ENCODE measurements at places on chromosomes 6 and 20.

GRCh38 chr6:6176586-6177228, 143.8 kb downstream of the F13A1 start:
- no peak for DNase-seq

- DNase-seq, result no peak
Observed at GRCh38 chr20:62119115-62119514, 3.2 kb upstream of the LSM14B start.

DNA sequence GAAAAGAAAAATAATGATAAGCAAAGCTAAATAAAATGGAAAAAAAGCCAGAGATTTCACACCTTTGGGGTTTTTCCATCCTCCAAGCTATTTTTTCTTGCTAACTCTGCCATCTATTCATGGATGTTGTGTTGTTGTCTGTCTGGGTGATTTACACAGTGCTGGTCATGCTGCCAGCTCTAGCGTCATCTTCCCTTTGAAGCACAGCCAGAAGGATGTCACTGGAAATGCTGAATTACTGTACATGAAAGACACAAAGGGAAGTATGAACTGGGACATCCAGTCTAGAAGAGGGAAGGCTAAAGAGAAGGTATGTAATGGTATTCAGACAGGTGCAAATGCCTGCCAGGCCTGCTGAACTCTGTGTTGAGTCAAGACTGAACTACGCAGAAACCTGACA, 241.9 kb upstream of the STXBP5 start:
- DNase-seq, result no peak

- DNase-seq, result no peak
Observed at GRCh38 chr6:80223743-80224212, 117.3 kb downstream of the BCKDHB start.

DNA sequence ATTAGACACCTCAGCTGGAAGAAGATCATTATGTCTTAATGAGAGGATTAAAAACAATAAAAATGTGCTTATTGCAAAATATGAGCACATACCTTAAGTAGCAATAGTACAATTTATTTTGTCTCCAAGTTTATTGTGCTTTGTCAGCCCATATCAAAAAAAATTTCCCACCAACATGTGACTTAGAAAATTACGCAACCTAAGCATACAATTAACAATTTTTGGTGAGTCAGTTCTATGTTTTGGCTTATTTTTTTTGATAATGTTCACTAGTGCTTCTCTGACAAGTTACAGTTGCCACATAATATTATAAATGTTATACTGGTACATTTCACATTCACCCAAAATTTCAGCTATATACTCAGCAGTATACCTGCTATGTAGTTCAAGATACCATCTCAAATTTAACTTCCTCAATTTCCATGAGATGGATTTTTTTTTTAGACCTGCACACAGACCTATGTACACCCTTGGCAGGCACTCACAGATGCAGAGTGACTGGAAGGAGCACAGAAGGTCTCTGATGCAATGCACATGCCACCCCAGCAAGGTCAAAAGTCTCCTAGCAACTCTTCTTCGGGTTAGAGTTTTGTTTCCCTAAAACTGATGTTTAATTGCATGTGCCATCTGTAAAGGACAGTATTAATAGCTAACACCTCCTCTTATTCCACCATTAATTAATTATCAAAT, 112.4 kb downstream of the PRKN start:
- DNase-seq, result no peak

- no peak for DNase-seq
Observed at GRCh38 chr6:12578751-12579150, 137.8 kb upstream of the PHACTR1 start.

DNA sequence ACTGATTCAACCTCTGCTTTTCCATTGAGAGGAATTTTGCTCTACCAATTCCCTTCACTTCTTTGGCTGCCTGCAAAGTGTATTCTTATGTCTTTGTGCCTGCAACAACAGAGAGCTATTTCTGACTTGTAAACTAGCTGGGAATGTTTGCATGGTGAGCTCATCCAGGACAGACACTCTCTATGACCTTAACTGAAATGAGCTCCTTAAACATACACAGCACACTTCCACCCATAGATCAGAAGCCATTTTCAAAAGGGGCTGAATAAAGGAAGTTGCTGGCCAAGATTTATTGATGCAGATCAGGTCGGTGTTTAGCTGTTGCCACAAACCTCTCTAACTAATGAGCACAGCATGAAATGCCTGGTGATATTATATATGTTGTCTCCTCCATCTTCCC, 377.7 kb downstream of the BTBD9 start:
- DNase-seq, result no peak

DNA sequence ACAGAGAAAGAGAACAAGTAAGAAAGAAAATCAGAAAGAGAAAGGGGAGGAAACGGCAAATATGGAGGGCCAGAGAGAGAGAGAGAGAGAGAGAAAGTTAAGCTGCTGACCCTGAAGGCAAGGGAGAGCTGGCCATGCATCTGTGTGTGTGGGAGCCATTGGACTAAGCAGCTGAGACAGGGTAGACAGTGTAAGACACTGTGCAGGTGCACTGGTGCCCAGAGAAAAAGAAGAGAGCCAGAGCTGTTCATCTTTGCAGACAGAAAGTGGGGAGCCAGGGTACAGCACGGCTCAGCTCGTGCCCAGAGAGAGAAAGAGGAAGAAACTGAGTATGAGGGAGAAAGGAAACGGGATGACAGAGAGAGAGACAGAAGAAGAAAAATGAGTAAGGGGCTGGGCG, 24.2 kb upstream of the ZNF318 start:
- no peak for DNase-seq

- DNase-seq, result no peak
Observed at GRCh38 chr20:9516234-9516871, 2.0 kb downstream of the LAMP5 start.

DNA sequence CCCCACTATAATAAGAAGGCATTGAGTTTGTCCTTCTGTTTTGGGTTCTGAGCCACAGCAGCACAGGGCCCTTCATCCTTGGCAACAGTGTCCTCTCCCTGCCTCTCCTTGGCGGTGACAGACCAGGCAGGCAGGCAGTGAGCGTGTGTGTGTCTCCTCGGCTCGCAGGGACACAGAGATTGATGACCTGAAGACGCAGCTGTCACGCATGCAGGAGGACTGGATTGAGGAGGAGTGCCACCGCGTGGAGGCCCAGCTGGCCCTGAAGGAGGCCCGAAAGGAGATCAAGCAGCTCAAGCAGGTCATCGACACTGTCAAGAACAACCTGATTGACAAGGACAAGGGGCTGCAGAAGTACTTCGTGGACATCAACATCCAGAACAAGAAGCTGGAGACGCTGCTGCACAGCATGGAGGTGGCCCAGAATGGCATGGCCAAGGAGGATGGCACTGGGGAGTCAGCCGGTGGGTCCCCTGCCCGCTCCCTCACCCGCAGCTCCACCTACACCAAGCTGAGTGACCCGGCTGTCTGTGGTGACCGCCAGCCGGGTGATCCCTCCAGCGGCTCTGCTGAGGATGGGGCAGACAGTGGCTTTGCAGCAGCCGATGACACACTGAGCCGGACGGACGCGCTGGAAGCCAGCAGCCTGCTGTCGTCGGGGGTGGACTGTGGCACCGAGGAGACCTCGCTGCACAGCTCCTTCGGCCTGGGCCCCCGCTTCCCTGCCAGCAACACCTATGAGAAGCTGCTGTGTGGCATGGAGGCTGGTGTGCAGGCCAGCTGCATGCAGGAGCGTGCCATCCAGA, 24.0 kb downstream of the SDCBP2 start:
- no peak for DNase-seq

DNA sequence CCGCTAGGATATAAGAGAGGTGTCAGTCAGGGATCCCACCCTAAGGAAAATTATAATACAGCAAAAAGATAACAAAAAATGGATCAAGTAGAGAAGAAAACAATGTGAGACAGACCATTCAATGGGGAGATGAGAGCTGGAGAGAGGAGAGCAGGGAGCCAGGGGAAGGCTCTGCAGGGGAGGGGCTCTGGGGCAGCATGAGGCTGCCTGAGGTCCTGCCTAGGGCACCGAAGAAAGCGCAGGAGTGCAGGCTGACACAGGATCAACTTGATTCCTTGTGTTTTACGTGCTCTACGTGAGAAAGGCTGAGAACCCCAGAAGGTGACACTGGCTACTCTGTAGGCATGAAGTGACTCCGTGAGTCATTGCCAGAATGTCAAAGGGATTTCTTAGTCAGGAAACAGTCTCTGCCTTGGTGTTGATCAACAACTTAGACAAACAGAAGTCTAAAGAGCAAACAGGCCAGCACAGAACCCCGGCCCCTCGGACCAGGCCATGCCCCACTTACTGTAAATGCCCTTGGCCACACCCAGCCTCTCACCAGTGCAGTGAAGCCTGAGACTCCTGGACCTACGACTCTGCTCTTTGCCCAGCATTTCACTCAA, 290.1 kb upstream of the PRDM1 start:
- DNase-seq, result no peak

DNA sequence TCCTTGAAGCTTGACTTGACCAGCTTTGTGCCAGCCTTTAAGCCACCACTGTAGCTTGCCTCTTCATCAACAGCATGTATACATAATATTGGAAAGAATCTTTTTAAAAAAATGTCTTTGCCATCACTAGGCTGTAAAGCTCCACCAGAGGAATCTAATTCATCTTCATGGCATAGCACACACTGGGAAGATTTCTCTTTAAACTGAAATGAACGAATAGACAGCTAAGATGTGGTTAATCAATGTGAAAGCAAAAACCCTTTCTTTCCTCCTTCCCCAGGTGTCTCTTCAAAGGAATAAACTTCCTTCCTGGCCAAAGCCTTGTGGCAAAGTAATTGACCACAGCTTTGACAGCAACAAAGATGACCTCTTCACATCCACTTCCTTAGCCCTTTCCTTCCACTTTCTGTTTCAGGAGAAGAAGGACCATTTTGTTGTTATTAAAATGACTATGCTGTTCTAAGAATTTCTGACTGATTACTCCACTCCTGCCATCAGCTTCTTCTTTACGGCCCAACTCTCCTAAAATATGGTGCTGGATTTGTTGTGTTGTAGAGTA, 428.7 kb upstream of the SOX4 start:
- no peak for DNase-seq

GRCh38 chr6:56649782-56650181, 7.1 kb upstream of the DST start:
- no peak for DNase-seq

DNA sequence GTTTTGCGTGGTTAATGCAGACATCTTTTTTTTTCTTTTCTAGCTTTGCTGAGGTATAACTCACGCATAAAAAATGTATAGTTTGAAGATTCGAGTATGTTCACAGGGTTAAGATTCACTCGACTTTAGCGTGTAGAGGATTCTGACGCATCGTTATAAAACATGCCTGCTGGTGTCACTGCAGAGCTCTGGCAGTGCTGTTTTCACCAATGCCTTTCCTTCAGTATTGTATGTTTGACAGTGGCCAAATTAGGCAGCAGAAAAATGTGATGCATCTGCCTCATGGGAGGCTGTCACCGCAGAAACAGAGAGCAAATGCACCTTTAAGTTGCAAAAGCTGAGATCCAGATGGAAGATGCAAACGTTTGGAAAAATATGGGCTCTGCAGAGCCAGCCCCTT, 18.0 kb upstream of the SIRPB2 start:
- DNase-seq, result no peak

- DNase-seq, result no peak
Observed at GRCh38 chr20:62652894-62653305, 10.6 kb downstream of the SLCO4A1 start.

- DNase-seq, result peak; percentile 67
Observed at GRCh38 chr20:57397693-57398108, 6.5 kb downstream of the RBM38 start.

- no peak for DNase-seq
Observed at GRCh38 chr6:151142676-151143075, 97.1 kb upstream of the AKAP12 start.

GRCh38 chr20:57167292-57167655, 99.2 kb downstream of the BMP7 start:
- no peak for DNase-seq

GRCh38 chr6:132967871-132968270, 153.5 kb downstream of the RPS12 start:
- no peak for DNase-seq

GRCh38 chr20:11352041-11352440, 565.7 kb upstream of the BTBD3 start:
- no peak for DNase-seq

- no peak for DNase-seq
Observed at GRCh38 chr20:34768096-34768495, 57.4 kb downstream of the NCOA6 start.

DNA sequence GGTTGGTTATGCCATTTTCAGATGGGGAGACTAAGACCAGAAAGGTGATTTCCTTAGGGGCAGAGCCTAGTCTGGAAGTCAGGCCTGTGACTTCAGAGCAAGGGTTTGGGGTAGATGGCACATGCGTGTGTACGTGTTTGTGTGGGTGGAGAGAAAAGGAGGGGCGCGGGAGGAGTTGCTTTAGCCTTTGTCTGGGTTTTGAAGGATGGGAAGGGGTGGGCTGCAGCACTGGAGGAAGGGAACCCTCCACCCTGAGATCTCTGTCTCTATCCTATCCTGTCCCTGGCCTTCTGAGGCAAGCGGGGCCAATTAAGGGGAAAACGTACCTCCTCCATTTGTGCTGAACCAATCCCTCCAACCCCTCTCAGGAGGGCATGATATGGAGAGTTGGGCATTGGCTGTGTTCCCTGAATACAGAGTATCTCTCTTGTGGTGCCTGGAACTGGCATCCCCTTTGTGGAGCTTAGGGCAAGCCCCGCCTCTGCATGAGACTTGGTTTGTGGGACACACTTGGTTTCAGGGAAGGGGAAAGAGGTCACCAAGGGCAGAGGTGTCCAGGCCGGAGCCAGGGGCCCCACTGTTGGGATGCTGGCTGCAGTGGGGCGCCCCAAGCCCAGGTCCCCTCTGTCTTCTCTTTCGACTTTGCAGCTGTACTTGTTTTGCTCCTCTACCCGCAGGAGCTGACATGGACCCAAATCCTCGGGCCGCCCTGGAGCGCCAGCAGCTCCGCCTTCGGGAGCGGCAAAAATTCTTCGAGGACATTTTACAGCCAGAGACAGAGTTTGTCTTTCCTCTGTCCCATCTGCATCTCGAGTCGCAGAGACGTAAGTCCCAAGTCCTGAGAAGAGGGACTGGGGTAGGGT, at the start of gene DBNDD2:
Gene DBNDD2, plus strand, starts transcription at position 507 of the 863 bp plus-strand sequence. Its CDS starts 179 bp downstream, at position 686.
- no peak for DNase-seq

GRCh38 chr20:59356662-59357165, 56.3 kb downstream of the EDN3 start:
- DNase-seq, result no peak

GRCh38 chr6:166770216-166771116, 143.4 kb upstream of the RPS6KA2 start:
- no peak for DNase-seq

GRCh38 chr20:1810572-1810925, 84.7 kb upstream of the SIRPA start:
- no peak for DNase-seq

DNA sequence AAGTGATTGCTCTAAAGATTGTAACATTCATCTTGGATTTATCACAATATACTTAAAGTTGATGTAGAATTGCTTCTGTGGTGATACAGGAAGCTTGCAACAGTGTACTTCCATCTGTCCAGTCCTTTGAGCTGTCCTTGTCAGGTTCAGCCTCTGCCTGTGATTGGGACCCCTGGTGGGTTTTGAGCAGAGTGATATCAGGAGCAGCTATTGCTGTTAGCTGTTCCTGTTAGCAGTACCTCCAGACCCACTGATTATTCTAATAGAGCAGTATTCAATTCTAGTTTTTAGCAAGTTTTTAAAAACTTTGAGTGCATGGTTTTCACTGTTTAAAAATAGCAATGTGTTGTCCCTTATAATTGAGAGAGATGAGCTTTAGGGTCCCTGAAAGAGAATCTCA, 48.8 kb downstream of the TULP4 start:
- DNase-seq, result no peak

- no peak for DNase-seq
Observed at GRCh38 chr20:46512943-46513844, at the start of gene ZNF334. Gene ZNF334, minus strand, starts transcription at chr20:46513559. Its CDS starts 1,457 bp downstream, at chr20:46512102.
